CD4-positive, alpha-beta T cell treated with Interleukin-17A for 4 hours (primary cell): ENCODE measurements at places on chromosomes 7 and 10.

- DNase-seq: no peak
Observed at GRCh38 chr7:139718141-139718540, 59.7 kb downstream of the HIPK2 start.

- no peak for DNase-seq
Observed at GRCh38 chr7:598899-599298, 79.3 kb upstream of the PDGFA start.

DNA sequence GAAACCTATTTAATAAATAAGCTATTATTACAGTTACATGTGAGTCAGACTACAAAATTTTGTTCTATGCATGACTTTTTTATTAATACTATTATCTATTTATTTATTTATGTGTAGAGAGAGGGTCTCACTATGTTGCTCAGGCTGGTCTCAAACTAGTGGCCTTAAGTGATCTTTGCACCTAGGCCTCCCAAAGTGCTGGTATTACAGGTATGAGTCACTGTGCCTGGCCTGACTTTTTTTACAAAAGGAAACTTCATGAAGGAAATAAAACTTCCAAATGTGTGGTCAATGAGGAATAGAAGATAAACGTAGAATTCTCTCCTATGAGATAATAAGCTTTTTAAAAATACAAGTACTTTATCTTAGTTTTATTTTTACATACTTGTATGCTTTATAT, 19.0 kb downstream of the COL28A1 start:
- DNase-seq: no peak

GRCh38 chr10:46092524-46093081, 46.5 kb upstream of the MSMB start:
- DNase-seq: peak; percentile 36

DNA sequence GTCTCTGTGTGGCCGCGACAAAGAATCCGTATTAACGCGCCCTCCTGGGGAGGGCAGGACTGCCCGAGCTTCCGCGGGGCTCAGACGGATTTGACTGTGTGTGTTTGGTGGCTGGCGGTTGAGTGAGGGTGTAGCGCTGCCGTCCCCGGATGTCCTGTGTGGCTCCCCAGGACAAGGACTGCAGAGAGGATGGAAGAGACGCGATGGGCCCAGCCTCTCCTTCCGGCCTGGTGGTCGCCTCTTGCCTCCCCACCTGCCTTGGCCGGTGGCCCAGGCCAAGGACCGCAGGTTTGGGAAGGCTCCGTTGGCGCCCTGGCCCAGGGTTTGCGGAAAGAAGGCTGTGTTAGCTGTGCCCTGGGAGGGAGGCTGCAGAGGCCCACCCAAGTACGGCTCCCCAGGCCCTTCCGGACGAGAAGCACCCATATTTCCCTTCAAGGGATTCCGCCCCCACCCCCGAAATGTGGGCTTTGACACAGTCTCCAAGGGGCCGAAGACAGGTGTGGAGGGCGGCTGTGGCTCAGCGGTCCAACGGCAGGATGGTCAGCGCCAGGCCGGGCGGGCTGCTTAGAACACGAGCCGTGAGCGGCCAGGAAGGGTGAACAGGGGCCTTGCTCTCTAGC, 2.3 kb downstream of the UNCX start:
- no peak for DNase-seq

GRCh38 chr10:126734015-126734414, 63.5 kb upstream of the C10orf90 start:
- DNase-seq: no peak

- DNase-seq: no peak
Observed at GRCh38 chr10:44264244-44264643, 120.7 kb downstream of the CXCL12 start.

DNA sequence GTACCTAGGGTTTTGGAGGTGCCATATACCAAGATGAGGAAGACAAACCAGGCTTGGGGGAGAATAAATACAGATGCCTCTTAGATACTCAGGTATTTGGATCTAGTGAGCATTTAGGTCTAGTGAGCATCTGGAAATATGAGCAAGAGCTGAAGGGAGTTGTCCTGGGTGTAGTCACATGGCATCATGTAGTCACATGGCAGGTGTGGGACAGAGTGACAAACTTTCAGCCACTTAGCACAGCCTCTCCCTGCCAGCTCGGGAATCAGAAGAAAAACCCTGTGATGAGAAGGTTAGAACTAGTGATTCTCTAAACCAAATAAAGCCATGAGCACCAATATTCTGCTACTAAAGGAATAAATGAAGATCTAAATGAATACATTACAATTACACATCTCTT, 24.3 kb downstream of the RGR start:
- no peak for DNase-seq

GRCh38 chr7:16921644-16922257, 40.0 kb upstream of the AGR3 start:
- DNase-seq: no peak

DNA sequence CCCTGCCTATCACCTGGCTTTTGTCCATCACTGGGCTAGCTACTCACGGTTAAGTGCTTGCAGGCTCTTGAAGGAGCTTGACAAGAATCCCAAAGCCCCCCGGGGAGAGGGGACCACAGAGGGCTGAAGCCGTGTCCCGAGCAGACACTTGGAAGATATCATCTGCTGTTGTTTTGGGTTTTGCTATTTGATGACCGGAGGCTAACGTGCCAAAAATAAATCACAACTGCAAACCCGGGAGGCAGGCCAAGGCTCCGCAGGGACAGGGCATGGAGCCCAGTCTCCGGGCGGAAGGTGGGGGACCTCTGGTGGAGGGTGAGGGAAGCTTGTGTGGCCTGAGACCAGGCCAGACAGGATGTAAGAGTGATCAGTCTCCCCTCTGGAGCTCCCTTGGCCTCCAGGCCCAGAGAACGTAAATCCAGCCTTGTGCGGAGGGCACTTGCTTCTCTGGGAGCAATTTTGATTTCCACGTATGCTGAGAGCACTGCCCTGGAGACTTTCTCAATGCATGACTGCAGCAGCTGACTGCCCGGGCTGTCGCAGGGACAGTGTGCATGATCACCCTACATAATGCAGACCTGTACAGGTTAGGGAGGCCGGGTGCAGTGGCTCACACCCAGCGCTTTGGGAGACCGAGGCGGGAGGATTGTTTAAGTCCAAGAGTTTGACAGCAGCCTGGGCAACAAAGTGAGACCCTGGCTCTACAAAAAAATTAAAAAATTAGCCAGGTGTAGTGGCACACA, at the start of gene PHKG1:
Gene PHKG1 (minus strand): TSS at position 164 of the 743 bp plus-strand sequence. CDS start 4,011 bp downstream, outside the sequence.
- DNase-seq: no peak

DNA sequence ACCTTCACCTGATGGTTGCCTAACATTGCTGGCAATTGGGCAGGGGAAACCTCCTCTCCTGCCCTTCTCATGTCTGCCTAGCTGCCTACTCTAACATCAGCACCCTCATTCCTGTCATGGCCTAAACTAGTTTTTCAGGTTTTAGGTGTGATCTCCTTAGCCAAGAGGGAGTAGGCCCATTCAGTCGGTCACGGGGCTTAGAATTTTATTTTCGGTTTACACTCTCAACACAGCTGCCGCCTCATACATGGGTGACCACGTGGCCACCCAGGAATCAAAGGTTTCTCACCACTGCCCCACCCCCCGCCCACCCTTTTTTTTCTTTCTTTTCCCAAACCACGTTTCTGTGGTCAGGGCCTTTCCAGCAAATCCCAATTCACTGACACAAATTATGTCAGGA, 97.2 kb downstream of the RALA start:
- DNase-seq: no peak

GRCh38 chr7:48806731-48807130, 117.6 kb upstream of the CDC14C start:
- no peak for DNase-seq

DNA sequence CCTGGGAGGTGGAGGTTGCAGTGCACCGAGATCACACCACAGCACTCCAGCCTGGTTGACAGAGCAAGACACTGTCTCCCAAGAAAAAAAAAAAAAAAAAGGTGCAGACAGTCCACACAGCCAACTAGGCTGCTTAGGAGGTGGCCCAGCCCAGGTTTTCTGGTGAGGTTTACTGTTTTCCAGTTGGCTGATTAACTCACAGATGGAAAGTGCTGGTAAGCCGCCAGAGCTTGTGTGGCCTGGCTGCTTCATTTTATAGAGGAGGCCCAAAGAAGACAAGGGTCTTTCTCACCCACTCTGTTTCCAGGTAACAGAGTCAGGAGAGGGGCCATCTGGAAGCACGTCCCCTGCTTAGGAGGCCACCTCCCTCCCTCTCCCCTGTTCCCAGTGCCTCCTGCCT, 6.2 kb downstream of the RHBDD2 start:
- no peak for DNase-seq

DNA sequence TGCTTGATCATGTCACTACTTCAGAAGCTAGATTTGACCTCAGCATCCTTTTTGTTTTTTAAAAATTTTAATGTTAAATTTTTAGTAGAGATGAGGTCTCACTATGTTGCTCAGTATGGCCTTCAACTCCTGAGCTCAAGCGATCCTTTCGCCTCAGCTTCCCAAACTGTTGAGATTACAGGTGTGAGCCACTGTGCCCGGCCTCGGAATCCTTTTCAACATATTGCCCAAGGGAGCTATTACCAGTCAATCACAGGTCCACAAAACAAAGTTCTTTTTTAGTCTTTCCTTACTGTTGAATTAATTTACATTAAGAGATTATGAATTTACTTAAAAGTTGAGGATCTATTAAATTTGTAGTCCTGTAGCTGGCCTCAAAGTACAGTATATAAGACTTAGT, 37.7 kb downstream of the CCSER2 start:
- DNase-seq: no peak

GRCh38 chr7:142882338-142882678, 3.2 kb downstream of the TRPV6 start:
- DNase-seq: no peak

GRCh38 chr7:12067156-12067831, 143.8 kb upstream of the TMEM106B start:
- DNase-seq: peak; percentile 73

DNA sequence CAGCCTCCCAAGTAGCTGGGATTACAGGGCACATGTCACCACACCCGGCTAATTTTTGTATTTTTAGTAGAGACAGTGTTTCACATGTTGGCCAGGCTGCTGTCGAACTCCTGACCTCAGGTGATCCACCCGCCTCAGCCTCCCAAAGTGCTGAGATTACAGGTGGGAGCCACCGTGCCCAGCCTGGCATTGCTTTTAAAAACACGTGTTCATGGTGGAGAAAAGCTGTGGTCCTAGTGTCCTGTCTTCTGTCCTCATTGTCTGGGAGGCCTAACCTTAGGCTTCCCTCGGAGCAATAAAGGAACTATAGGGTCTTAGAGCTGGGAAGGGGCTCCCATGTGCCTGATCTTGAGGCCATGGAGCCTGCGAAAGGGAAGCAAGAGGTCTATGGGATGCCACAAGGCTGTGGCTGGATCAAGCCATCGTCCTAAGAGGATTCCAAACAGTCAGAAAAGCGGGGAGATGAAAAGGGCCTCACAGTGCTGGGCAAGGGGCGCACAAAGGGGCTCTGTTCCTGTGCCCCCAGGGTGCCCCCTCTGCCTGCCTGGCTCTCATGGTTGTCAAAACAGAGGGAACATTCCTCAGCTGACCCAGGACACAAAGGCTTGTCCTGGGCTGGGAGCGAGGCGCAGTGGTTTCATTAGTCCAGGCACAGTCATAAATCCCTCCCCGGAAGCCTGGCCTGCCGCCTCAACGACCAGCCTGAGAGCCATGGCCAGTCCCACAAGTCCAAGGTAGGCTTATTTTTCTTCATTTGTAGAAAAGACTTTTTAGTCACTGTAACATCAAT, 106.6 kb upstream of the TNS3 start:
- DNase-seq: no peak

DNA sequence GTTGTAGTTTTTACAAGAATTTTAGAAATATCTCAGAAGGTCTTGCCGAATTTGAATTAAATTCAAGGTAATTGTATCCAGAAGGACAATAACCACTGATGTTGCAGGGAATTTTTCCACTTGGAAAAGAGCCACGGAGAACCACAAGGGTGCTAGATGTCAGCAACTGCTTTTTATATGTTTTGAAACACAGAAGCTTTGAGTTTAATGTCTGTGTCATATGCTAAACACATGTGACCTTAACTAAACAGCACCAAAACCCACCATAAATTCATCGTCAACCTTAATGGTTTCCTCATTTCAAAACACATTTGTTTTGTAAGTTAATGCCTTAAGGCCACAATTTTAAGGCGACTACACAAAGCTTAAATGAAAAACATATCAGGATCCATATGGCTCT, 106.9 kb downstream of the COL28A1 start:
- DNase-seq: no peak

DNA sequence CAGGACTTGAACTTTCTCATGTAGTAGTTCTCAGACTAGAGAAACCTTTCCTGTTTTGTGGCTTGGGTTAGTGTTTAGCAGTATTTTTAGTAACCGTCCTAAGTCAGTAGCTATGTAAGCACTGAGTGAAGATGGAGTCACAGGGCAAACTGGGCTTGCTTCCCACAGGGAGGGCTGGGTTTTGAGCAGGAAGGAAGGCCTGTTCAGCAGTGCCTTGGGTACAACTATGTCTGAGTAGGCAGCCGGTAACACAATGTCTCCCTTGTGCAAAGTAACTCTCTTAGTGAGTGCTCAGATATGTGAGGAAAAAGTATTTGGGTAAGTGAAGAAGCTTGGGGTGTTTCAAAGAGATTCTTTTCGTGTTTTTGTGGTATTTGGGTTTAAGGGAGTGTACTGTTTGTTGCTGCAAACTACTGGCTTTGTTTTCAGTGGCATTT, 96.4 kb downstream of the CCSER2 start:
- peak; percentile 34 for DNase-seq
